ENCODE measurements at places on chromosomes 12 and 14. TPM values are rescaled to one million over a fixed set of nuclear protein-coding genes. Genes with fewer than 3 reads are reported as not detected.

Gene CCDC184
- total RNA-seq, result 0.22 TPM

Gene TCL1B
- not detected for total RNA-seq

Gene SLC6A15
- total RNA-seq, result not detected

Gene ALG10
- total RNA-seq, result 17.5 TPM

Gene KRT79
- not detected for total RNA-seq

Gene RBMS2
- total RNA-seq, result 4.5 TPM

Gene FERMT2
- total RNA-seq, result 0.25 TPM

Gene TMEM260
- total RNA-seq, result 20.0 TPM

Gene PIK3C2G
- not detected for total RNA-seq

Gene TAS2R50
- 1.1 TPM for total RNA-seq

Gene DAO
- total RNA-seq, result not detected

Gene ACTR6
- total RNA-seq, result 33.8 TPM

Gene ZC2HC1C
- 3.1 TPM for total RNA-seq

Gene MANSC1
- 0.25 TPM for total RNA-seq

Gene ADAMTS20
- total RNA-seq, result not detected

Gene KLRC2
- not detected for total RNA-seq

Gene ESYT1
- total RNA-seq, result 367 TPM

Gene RNASE7
- total RNA-seq, result not detected

Gene ANKRD13A
- 82.5 TPM for total RNA-seq

Gene RASSF9
- total RNA-seq, result not detected

Gene NGDN
- 46.4 TPM for total RNA-seq

Gene AICDA
- not detected for total RNA-seq

Gene LRIG3
- not detected for total RNA-seq

Gene TAS2R8
- total RNA-seq, result not detected

Gene SMOC1
- total RNA-seq, result not detected

Gene SLC24A4
- not detected for total RNA-seq

Gene KRT6B
- not detected for total RNA-seq

Gene LMNTD1
- total RNA-seq, result not detected

Gene INHBC
- total RNA-seq, result not detected

Gene EPS8
- 2.3 TPM for total RNA-seq

Gene CPNE6
- not detected for total RNA-seq

Gene KRT80
- total RNA-seq, result not detected

Gene RGS6
- total RNA-seq, result 1.4 TPM

Gene STYK1
- total RNA-seq, result 0.35 TPM

Gene TMEM132D
- not detected for total RNA-seq

Gene TMPRSS12
- not detected for total RNA-seq

Gene ARHGEF25
- 0.25 TPM for total RNA-seq

Gene HPD
- total RNA-seq, result not detected

Gene PIP4P1
- 40.8 TPM for total RNA-seq

Gene E2F7
- total RNA-seq, result 32.6 TPM

Gene BCDIN3D
- 7.7 TPM for total RNA-seq

Gene MARCHF9
- 23.7 TPM for total RNA-seq

Gene GNB3
- not detected for total RNA-seq

Gene GPHN
- total RNA-seq, result 21.2 TPM

Gene ZDHHC22
- total RNA-seq, result not detected

Gene MYO1H
- not detected for total RNA-seq

Gene RNF212B
- not detected for total RNA-seq

Gene ZNF891
- total RNA-seq, result 3.1 TPM

Gene KRT6A
- total RNA-seq, result not detected
